Left renal cortex interstitium (tissue), 4 donors: ENCODE measurements at places on chromosomes 1 and 21. TPM values are rescaled to one million over a fixed set of nuclear protein-coding genes. Genes with fewer than 3 reads are reported as not detected.

The CD52 gene
- 3.8 TPM for polyA plus RNA-seq

The HSD11B1 gene
- polyA plus RNA-seq: 0.29 TPM

The KLHDC9 gene
- polyA plus RNA-seq: 17.8 TPM

The LCE2C gene
- polyA plus RNA-seq: not detected

The SYDE2 gene
- polyA plus RNA-seq: 9.4 TPM

The KLHL12 gene
- polyA plus RNA-seq: 38.5 TPM

The PNRC2 gene
- 256 TPM for polyA plus RNA-seq

The FAM177B gene
- polyA plus RNA-seq: 0.22 TPM

The FGR gene
- 2.3 TPM for polyA plus RNA-seq

The S100B gene
- polyA plus RNA-seq: 4.7 TPM

The IVL gene
- 0.27 TPM for polyA plus RNA-seq

The OR6N1 gene
- 0.06 TPM for polyA plus RNA-seq

The FAM163A gene
- 0.68 TPM for polyA plus RNA-seq

The COL6A2 gene
- polyA plus RNA-seq: 268 TPM

The TTC24 gene
- polyA plus RNA-seq: 1.0 TPM

The OR6K6 gene
- not detected for polyA plus RNA-seq

The GBP2 gene
- 2.4 TPM for polyA plus RNA-seq

The S100A2 gene
- 8.0 TPM for polyA plus RNA-seq

The PDZK1 gene
- 219 TPM for polyA plus RNA-seq

The PLEKHG5 gene
- polyA plus RNA-seq: 15.6 TPM

The GPR25 gene
- polyA plus RNA-seq: not detected

The CYYR1 gene
- 59.1 TPM for polyA plus RNA-seq

The GJC2 gene
- polyA plus RNA-seq: 0.68 TPM

The FBXO2 gene
- polyA plus RNA-seq: 1.6 TPM

The BTBD19 gene
- 23.9 TPM for polyA plus RNA-seq

The F3 gene
- 44.9 TPM for polyA plus RNA-seq

The BNIPL gene
- 5.2 TPM for polyA plus RNA-seq

The SLC1A7 gene
- 0.26 TPM for polyA plus RNA-seq

The RASAL2 gene
- polyA plus RNA-seq: 24.7 TPM

The LRRN2 gene
- 12.8 TPM for polyA plus RNA-seq

The ADIPOR1 gene
- 83.5 TPM for polyA plus RNA-seq

The KCNK2 gene
- 2.0 TPM for polyA plus RNA-seq

The AQP10 gene
- 0.16 TPM for polyA plus RNA-seq

The PTPRU gene
- polyA plus RNA-seq: 13.0 TPM

The KRTAP12-2 gene
- polyA plus RNA-seq: not detected

The NTMT2 gene
- polyA plus RNA-seq: not detected

The OR10Z1 gene
- 0.10 TPM for polyA plus RNA-seq

The CELA3A gene
- not detected for polyA plus RNA-seq

The MAP3K7CL gene
- polyA plus RNA-seq: 4.8 TPM

The SLC9C2 gene
- polyA plus RNA-seq: 0.18 TPM

The FAM167B gene
- 9.5 TPM for polyA plus RNA-seq
